ENCODE measurements at places on chromosomes 1 and 21. TPM values are rescaled to one million over a fixed set of nuclear protein-coding genes. Genes with fewer than 3 reads are reported as not detected.

- no peak overlapping the region for H3K4me3 ChIP-seq
- H3K4me1 ChIP-seq, result peaks cover 16% of the 10 kb centered on the region
- no peaks in the 10 kb centered on the region for H3K36me3 ChIP-seq
- peaks cover 2% of the 10 kb centered on the region for H3K27me3 ChIP-seq
- no peak overlapping the region for H3K27ac ChIP-seq
Observed at GRCh38 chr1:168400139-168400538, 119.5 kb downstream of the TBX19 start.

DNA sequence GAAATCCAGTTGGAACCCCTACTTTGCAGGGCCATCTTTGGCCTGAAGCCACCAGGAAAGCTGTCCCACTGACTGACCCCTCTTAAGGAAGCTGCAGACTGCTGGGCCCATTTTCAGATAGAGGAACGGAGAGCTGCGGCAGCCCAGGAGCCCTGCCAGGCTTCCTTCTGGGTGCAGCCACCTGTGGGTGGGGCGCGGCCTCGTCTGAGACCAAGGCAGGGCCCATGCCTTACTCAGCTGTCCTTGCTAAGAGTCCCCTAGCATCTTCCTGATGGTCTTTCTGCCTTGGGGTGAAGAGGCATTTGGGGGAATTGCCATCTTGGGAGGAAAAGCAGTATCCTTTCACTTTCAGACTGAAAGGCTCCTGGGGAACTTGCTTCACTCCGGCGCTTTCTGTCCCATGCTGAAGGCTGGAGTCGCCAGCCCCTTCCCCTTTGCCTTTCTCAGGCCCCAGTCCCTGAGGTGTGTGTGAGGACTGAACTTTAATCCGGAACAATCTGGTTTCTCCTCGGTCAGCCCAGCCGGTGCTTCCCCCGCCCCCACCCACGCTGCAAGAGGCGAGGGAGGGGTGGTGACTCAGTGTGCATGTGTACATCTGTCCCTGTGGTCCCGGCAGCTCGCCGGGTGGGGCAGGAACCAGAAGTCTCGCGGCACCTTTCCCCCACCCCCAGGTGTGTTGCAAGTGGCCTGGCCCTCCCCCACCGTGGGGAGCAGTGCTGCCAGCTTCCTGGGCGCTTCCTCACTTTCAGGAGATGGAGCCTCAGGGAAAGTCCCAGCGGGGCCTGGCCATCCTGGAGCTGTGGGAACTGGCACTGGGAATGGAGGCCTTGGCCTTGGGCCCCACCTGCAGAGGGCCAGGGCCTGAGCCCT is 5.1 kb downstream of the ZC3H12A start:
- peaks cover 41% of the 10 kb centered on the region for H3K4me1 ChIP-seq
- H3K36me3 ChIP-seq, result peaks cover 78% of the 10 kb centered on the region
- H3K4me3 ChIP-seq, result peak overlapping the region; percentile 94
- no peaks in the 10 kb centered on the region for H3K27me3 ChIP-seq
- peak overlapping the region; percentile 98 for H3K27ac ChIP-seq

Gene COL6A2
- 2.3 TPM for total RNA-seq

GRCh38 chr1:30695439-30695841 is 27.9 kb downstream of the MATN1 start:
- peaks cover 6% of the 10 kb centered on the region for H3K27me3 ChIP-seq
- no peaks in the 10 kb centered on the region for H3K36me3 ChIP-seq
- DNase-seq, result no peak
- peaks cover 5% of the 10 kb centered on the region for H3K4me1 ChIP-seq

GRCh38 chr21:16942703-16943102 is 570.1 kb upstream of the CXADR start:
- no peaks in the 10 kb centered on the region for H3K36me3 ChIP-seq
- no peaks in the 10 kb centered on the region for H3K4me1 ChIP-seq
- H3K27me3 ChIP-seq, result no peaks in the 10 kb centered on the region
- no peak for DNase-seq

GRCh38 chr1:10489291-10490055 is 14.7 kb downstream of the PEX14 start:
- no peak overlapping the region for H3K4me3 ChIP-seq
- peaks cover 7% of the 10 kb centered on the region for H3K36me3 ChIP-seq
- DNase-seq, result no peak
- no peak overlapping the region for H3K27ac ChIP-seq
- peaks cover 14% of the 10 kb centered on the region for H3K4me1 ChIP-seq

Gene COL18A1
- 3.1 TPM for total RNA-seq

DNA sequence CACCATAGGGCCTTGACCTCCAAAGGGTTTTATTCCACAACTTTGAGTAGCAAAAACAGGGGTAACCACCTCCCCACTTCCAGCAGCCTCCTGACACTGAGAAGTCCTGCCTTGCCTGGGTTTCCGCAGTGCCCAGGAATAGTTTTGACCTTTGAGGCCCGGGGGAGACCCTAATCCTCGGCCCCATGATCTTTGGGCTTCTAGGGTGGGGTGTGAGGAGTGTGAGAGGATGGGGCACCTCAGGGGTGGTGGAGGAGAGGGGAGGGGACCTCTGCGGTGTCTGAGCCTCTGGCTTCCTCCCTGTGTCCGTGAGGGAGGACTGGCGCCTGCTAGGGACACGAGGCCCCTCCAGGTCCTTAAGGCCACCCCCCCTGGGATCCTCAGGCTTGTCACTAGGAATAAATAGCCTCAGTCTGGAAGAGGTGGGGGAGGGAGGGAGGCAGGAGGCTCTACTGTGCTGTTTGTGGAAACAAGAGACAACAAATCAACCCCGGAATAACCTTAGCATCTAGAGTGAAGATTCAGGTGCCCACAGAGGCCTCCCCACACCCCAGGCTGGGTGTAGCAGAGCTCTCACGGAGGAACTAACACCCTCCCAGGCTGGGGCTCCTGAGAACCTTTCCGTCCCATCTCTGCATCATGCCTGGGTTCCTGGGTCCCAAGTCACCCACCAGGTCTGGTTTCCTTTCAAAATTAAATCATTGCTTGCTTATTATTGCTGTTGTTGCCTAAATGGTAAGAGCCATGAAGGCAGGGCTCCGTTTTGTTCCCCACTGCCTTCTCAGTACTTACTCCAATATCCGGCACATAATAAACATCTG is 904 bp upstream of the FHL3 start:
- peak overlapping the region; percentile 76 for H3K27ac ChIP-seq
- H3K4me3 ChIP-seq, result peak overlapping the region; percentile 62
- H3K4me1 ChIP-seq, result peaks cover 52% of the 10 kb centered on the region
- H3K27me3 ChIP-seq, result no peaks in the 10 kb centered on the region

- H3K4me3 ChIP-seq, result no peak overlapping the region
- DNase-seq, result no peak
- H3K36me3 ChIP-seq, result peaks cover 77% of the 10 kb centered on the region
Observed at GRCh38 chr1:30735668-30736498, 12.5 kb upstream of the MATN1 start.

DNA sequence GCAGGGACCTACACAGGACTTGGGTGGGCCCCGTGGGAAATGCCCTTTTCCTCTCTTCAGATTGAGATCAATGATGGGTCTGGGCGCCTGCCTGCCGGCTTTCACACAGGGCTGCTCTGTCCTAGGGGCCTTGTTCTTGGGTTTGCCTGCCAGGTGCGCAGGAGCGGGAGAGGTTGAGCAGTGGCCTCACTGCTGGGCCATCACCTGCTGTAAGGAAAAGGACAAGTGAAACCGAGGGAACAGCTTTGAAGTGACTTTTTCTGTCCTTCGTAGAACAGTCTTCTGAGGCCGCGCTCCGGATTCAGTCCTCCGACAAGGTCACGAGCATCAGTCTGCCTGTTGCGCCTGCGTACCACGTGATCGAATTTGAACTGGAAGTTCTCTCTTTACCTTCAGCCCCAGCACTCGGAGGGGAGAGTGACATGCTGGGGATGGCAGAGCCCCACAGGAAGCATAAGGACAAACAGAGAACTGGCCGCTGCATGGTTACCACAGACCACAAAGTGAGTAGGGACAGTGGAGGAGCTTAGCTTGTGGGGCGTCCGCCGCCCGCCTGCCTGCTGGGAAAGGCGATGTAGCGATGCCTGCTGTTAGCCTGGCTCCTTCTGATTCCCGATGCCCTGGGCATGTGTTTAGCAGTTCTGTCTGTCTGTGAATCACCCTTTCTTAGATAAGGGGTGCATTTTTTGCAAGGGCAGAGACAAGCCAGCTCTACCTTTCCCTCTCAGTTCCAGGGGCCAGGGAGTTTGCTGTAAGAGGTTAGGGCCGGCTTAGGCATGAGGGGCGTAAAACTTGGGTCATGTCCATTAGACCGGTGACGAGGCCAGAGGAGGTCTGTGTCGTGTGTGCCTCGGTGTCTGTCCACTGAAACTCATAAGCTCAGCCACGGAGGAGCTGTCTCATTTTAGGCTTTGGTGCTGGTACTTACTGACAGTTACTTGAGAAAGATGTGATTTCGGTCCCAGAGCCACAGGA is 19.5 kb upstream of the PWP2 start:
- peak overlapping the region; percentile 90 for H3K27ac ChIP-seq
- peaks cover 77% of the 10 kb centered on the region for H3K4me1 ChIP-seq
- H3K36me3 ChIP-seq, result peaks cover 82% of the 10 kb centered on the region

Gene VHLL
- 0.52 TPM for total RNA-seq

GRCh38 chr1:114089502-114090138 is 64.0 kb downstream of the SYT6 start:
- no peak overlapping the region for H3K27ac ChIP-seq
- no peaks in the 10 kb centered on the region for H3K36me3 ChIP-seq
- H3K4me3 ChIP-seq, result no peak overlapping the region
- H3K4me1 ChIP-seq, result no peaks in the 10 kb centered on the region

Gene SYNJ1
- total RNA-seq, result 21.1 TPM

DNA sequence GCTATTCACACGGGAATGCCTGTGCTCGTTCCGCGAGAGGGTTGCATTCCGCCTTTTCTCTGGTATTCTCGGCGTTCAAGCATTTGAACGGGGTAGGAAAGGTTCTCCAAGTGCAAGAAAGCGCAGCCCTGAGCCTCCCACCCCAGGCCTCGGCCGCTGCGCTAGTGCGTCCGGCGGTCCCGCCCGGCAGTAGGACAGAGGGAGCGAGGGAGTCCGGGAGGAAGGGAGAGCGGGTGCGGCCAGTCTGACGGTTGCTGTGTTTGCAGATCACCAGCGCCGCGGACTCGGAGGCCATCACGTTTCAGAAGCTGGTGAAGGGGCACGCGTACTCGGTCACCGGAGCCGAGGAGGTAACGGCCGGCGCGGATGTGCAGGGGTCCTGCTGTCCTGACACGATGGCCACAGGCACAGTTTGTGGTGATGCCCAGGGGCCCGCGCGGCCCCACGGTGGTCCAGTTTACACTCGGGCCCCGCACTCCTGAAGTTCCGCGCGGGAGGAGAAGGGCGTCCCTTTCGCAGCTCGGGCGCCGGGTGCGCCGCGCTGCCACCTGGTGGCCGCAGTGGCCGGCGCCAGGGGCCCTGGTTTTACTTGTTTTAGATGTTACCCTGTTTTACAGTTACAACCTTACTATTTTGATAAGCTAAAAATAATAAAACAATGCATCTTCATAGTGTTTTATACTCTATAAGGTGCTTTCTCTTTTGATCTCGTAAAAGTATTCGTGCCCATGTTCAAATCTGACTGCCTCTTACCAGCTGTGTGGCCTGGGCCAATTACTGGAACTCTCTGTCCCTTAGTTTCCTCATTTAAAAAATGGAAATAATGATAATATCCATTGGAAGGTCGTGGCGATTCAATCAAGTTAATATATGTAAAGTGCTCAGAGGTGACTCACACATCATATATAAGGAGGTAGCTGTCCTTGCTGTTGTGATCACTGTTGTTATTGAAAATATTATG is 36.7 kb downstream of the CAPN2 start:
- peak overlapping the region; percentile 72 for H3K27ac ChIP-seq
- peaks cover 23% of the 10 kb centered on the region for H3K4me1 ChIP-seq
- H3K27me3 ChIP-seq, result no peaks in the 10 kb centered on the region
- DNase-seq, result peak; percentile 64

GRCh38 chr1:68181165-68181556 is 51.2 kb downstream of the WLS start:
- no peak overlapping the region for H3K27ac ChIP-seq
- H3K4me3 ChIP-seq, result no peak overlapping the region
- H3K4me1 ChIP-seq, result peaks cover 2% of the 10 kb centered on the region

DNA sequence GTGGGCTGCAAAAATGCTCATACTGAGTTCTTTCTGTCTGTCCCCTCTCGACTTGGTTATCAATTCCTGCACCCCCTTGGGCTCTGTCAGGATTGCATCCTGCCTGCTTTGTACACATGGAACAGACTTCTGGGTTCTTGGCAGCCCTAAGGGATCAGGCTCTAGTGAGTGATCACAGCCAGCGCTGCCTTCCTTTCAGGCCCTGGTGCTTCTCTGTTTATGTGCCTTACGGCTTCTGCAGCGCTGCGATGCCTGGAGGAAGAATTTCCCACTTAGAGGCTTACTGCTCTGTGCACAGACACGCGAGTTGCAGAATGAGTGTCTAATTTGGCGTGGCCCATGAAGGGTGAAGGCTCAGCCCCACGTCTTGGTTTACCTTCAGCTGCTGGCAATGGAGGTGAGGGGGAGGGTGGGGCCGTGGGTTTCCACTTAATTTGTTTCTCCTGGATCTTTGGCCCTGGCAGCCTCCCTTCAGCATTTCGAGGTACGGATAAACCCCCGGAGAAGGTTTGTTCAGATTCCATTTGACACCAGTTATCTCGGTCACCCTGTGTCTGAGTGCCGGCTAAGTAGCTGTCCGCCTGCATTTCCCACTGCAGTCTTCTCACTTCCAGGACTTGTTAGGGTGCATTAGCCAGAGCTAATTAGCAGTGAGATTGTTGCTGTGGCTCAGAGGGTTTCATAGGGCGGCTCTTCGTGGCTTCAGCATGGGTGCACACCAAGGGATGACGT is 227.3 kb downstream of the DYRK1A start:
- no peak overlapping the region for H3K27ac ChIP-seq
- H3K36me3 ChIP-seq, result no peaks in the 10 kb centered on the region
- DNase-seq, result no peak
- no peaks in the 10 kb centered on the region for H3K4me1 ChIP-seq
- no peaks in the 10 kb centered on the region for H3K27me3 ChIP-seq

GRCh38 chr1:155012776-155013602 is 10.4 kb downstream of the ZBTB7B start:
- H3K27me3 ChIP-seq, result no peaks in the 10 kb centered on the region
- peak overlapping the region; percentile 89 for H3K27ac ChIP-seq
- peaks cover 74% of the 10 kb centered on the region for H3K4me1 ChIP-seq
- peak overlapping the region; percentile 99 for H3K4me3 ChIP-seq
- peaks cover 68% of the 10 kb centered on the region for H3K36me3 ChIP-seq
- no peak for DNase-seq

DNA sequence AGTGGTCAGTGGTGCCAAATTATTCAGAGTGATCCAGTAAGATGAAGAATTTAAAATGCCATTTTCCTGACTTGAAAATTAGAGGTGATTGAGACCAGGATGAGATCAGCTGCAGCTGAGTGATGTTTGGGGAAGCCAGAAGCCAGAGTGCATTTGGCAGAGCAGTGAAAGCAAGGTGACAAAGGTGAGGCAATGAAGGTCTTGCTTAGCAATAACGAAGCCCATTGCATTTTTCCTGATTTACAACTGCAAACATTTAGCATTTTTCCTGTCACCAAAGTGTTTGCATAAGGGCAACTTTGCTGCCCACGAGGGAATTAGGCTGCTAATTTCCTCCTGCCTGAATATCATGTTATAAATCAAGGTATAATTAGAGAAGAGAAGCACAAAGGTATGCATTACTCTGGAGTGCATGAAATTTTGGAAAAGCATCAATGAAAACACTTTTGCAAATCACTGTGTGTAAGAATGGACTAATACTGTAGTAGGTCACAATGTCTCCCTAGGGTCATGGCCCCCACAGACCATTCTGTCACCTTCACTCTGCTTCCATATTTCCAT is 188.2 kb upstream of the LYPLAL1 start:
- H3K27ac ChIP-seq, result no peak overlapping the region
- H3K36me3 ChIP-seq, result no peaks in the 10 kb centered on the region
- no peaks in the 10 kb centered on the region for H3K4me1 ChIP-seq

Gene HTR6
- 0.10 TPM for total RNA-seq
